Inflammatory macrophage (primary cell): ENCODE measurements at places on chromosomes 2 and 18.

GRCh38 chr2:230947908-230948365, 22.9 kb upstream of the GPR55 start:
- DNase-seq, result peak; percentile 98

GRCh38 chr2:46651363-46652099, 172.2 kb downstream of the TMEM247 start:
- DNase-seq, result no peak

GRCh38 chr2:3041841-3042600, 335.6 kb downstream of the EIPR1 start:
- no peak for DNase-seq

DNA sequence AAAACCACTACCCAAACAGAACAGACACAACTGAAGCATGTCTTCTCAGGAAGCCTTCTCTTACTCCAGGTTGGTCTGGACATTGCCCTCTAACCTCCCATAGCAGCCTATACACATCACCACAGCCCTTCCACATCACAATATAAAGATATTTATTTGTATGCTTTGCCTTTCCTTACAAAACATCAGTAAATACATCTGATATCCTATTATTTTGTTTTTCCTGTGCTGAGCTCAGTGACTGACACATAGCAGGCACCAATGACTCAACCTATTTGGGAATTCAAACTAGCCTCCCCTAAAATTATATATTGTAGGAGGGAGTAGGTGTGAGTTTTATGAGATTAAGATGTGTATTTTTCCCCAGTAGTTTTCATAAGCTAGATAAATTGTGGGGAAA, 28.8 kb downstream of the SLC40A1 start:
- no peak for DNase-seq

DNA sequence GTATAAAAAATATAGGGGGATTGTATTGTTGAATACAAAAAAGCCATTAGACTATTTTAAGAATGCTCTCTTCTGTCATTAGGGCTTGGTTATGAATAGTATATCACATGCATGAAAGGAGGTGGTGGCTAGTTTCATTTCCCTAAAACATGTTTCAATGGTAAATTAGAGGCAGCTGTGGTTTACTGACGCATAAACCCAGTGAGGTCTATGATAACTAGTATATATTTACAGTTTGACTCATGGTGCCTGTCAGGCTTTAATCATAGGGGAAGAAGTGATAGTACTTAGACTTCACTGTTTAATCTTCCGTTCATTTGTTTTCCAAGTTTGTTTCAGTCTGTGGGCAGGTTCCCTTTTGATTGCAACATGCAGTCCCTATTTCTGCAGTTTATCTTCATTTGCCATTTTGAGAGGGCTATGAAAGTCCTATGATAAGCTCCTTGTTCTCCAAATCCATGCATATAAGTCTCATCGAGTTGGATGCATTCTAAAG, 55.1 kb upstream of the MAP4K3 start:
- peak; percentile 98 for DNase-seq

DNA sequence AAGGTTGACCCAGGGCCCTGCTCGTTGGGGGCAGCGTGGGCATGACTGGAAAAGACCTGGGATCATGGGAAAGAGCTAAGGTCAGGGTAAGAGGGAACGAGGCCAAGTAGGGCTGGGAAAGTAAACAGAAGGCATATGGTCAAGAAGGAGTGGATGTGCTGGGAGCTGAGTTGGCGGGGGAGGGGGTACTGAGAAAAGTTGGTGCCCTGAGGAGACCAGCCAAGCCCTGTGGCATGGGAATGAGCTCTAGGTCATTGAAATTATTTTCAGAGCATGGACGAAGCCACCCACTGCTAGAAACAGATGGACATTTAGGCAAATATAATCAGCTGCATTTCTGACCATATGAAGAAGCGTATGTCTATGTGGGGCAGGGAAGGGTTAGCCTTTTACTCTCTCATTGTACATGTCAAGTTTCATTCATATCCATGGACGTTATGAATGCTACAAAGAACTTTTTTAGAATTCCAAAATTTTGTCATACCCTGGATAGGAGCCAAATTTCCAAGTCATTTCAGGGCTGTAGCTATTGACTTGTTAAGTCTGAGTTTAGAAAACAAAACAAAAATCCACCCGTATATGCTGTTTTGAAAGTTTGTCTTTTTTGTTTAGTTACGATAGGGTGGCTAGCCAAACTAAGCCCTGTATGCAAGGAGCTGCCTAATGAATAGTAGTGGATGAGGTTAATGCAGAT, 19.1 kb downstream of the MAPRE2 start:
- DNase-seq, result no peak

DNA sequence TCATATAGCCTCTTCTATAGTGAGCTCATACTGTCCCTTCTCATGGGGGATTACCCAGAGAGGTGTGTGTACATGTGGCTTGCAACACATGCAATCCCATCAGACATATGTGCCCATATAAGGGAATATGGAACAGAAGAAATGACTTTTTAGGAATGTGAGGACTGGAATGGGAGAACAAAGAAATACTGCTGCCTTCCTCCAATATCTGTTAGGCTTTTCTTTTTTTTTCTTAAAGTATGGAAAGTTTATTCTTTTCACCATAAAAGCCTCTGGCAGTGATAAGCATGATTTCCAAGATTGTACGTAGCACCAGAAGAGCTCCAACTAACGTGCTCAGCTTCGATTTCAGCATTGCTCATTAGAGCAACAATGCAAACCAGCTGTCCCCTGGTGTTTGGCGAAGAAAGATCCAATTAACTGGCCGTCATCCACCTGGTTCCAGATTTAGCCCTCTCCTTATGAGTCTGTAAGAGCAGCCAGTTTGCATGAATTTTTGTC, 113.6 kb downstream of the ADCYAP1 start:
- no peak for DNase-seq

DNA sequence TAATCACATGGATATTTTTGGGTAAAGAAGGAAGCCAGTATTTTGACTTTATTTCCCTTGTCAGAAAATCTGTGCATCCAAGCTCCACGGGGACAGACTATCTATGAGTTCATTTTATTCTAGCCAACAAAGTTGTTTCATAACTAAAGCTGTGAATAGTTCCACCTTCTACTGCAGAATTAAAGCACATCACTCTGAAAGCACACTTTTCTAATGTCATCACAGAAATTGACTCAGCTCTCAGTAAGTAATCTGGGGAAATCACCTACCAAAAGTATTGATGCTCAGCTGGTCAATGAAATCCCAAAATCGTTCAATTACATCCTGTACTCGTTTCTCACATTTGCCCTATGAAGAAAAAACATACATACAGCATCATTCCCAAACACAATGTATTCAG, 19.1 kb downstream of the IAH1 start:
- DNase-seq, result no peak

DNA sequence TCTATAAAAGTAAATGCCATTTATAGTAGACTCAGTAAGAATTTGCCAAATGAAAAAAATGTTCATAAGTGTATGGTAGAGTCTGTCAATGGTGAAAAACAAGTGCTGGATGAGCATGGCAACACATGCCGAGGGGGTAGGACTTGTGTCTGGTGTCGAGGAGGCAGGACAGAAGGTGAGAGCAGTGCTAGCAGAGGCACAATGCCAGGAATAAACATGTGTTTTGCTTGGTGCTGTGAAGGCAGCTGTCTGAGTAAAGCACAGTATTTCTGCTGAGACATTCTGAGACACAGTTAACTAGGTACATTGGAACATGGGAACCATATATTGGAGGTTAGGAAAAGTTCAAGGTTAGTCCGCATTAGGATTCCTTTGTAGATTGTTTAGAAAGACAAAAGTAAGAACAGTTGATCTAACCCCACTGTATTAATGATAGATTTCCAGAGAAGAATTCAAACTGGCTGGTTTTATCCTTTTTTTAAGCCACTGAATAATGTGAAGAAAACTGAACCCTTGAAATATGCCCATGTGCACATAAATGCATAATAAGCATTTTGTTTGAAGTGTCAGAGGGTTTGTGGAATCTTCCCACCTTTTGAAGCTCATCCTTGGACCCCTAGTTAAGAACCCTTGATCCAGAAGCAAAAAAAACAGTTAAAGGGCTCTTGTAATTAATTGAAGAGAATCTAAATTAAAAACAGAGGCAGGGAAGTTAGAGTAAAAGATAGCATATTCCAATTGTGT, 7.1 kb downstream of the RBM45 start:
- no peak for DNase-seq

GRCh38 chr18:56992777-56993176, 154.1 kb upstream of the BOD1L2 start:
- no peak for DNase-seq

- peak; percentile 34 for DNase-seq
Observed at GRCh38 chr2:209942426-209942825, 60.0 kb upstream of the RPE start.

DNA sequence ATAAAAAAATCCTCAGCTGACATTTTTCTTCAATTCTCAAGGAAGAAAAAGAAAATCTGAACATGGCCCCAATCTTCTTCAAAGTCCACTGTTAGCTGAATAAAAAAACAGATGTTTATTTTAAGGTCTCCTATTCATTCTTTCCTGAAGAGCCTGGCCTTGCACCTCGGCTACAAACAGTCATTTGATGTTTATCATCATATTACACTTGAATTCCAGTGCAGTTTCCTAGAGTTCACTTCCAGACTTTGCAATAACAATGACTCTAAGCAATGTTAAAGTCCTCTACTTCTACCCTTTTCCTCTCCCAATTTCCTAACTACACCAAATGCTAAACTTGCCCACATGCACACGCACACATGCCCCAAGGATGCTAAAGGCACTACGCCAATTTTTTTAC, 70.1 kb downstream of the NOL10 start:
- DNase-seq, result no peak

DNA sequence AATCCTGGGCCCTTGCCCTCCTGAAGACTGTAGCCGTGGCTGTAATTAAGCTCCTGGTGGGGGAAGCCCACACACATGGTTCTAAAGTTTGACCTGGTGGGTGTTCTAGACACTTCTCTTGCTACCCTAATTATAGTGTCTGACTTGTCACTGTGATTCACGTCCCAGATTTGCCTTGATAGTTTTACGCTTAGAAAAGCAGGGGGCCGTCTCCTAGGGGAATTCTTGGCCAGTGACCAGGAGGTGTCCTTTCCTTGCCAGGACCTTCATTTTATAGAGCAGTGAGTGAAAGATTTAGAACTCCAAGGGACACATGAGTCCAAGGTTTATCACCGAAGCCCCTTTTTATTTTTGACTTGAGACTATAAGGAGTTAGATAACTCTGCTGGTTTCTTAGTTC, 9.0 kb downstream of the TMEM214 start:
- no peak for DNase-seq

DNA sequence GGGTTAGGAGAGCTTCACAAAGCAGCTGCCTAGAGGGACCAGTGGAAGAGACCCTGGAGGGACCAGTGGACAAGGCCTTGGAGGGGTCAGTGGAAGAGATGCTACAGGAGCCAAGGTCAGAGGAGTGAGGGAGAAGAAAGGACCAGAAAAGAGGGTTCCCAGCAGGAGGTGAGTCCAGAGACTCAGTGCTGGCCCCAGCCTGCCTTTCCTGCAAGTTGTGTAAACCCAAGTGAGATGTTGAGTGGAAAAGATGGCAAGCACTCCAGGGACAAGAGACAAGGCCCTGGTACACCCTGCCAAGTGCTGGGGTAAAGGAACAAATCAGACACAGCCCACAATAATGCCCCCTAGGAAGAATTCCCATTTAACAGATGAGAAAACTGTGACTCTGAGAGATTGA, 94.4 kb downstream of the TTC32 start:
- no peak for DNase-seq

DNA sequence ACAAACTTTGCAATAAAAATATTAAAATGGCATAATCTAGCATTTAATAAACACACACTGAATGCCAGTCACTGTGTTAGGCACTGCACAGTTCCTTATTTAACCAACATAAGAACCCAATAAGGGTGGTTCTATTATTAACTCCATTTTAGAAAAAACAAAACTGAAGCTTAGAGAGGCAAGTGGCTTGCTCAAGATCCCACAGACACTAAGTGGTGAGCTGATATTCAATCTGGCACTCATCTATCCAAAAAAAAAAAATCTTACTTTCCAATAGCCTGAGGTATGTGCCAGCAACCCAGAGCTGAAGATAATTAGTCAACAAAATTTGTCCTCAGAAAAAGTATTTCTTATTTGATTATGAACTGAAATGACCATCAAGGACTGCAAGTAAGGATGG, 799 bp downstream of the CYTIP start:
- DNase-seq, result peak; percentile 73
